ENCODE measurements at places on chromosomes 1 and 21.

- DNase-seq: no peak
Observed at GRCh38 chr1:14741532-14741931, 143.0 kb downstream of the KAZN start.

- DNase-seq: no peak
Observed at GRCh38 chr1:94855307-94855700, 35.1 kb downstream of the SLC44A3 start.

DNA sequence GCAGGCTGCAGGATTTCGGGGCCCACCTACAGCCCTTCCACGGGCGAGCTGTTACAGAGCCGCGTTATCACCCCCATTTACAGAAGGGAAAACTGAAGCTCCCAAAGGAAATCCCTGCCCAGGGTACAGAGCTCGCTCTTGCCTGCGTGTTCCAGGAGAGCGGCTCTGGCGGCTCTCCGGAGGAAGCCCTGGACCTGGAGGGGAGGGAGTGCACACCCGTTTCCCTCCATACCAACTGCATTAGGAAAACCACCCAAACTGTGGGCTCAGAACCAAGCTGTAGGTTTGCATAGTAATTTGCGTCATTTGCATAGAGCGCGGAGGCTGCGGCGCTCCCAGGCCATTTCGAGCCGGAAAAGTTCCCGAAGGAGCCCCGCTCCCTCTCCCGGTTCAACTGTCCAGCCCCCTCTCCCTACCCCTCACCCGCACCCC is 24.7 kb upstream of the ADGRB2 start:
- peak; percentile 27 for DNase-seq

GRCh38 chr1:11031624-11032262 is 15.3 kb downstream of the MASP2 start:
- no peak for DNase-seq

- DNase-seq: no peak
Observed at GRCh38 chr1:31732343-31732742, 28.5 kb upstream of the COL16A1 start.

GRCh38 chr1:155017946-155018316 is 15.3 kb downstream of the ZBTB7B start:
- no peak for DNase-seq

DNA sequence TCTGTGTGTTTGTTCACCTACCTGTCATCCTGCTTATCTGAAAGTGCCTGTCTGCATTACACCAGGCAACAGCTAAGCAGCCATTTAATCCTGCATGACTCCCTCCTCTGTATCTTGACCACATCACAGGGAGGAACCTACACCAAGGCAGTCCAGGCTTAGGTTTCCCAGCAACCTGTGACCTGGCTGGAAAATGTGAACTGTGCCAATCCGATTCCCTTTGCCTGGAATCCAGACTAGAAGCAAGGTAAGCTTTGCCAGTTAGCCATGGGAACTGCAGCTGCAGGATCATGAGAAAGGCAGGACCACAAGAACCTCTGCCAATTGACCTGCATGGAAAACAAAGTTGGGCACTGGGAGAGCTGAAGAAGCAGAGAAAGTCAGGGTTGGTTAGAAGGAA is 6.3 kb upstream of the ATP1B1 start:
- DNase-seq: no peak

DNA sequence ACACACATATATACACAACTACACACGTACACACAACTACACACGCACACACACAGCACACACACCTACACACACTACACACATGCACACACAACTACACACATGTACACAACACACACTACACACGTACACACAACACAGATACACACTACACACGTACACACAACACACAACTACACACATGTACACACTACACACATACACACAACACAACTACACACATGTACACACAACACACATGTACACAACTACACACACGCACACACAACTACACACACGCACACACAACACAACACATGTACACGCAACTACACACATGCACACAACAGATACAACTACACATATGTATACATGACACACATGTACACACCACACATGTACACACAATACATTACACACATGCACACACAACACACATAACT is 318.1 kb downstream of the CAMTA1 start:
- DNase-seq: no peak

GRCh38 chr1:68970571-68970970 is 473.7 kb upstream of the DEPDC1 start:
- DNase-seq: no peak

DNA sequence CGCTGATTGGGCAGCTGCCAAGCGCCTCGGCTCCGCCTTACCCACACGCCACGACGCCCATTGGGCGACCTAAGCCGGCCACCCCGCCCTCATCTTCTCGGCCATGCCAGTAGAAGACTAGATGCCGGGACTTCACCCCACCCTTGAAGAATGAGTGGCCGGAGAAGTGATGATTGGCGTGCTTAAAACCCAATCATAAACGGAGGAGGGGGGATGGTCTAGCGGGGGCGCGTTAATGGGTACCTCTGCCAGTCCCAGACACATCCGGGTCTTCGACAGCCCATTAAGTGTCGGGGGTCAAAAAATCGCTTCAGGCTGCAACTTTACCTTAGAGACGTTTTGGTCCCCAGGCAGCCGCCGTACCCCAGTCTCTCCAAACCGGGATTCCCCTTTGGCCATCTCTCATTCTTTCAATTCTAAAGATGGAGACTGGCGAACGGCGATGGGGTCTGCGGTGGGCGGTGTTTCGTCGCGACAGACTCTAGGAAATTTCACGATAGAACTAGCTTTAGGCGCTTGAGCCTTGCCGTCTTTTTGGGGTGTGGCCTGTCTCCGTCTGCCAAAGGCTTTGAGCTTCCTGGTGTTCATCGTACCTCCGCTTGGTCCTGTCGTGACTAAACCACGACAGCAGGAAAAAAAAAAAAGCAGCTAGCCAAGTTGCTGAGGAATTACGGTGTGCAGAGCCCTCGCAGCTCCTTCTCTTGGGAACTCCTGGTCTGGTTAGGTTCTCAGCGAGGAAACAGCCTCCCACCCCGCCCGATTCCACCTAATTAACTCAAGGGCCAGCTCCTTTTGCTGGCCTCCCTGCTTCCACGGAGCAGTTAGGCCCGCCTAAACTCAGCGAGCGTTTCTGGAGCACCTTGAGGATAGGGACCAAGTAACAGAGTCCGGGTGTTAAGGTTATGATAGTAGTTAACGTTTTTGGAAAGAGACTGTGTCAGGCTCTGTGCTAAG is at the start of gene GATAD2B:
GATAD2B (minus strand) TSS at position 1 of the 954 bp plus-strand sequence. CDS start 94,625 bp downstream, outside the sequence.
- peak; percentile 93 for DNase-seq

DNA sequence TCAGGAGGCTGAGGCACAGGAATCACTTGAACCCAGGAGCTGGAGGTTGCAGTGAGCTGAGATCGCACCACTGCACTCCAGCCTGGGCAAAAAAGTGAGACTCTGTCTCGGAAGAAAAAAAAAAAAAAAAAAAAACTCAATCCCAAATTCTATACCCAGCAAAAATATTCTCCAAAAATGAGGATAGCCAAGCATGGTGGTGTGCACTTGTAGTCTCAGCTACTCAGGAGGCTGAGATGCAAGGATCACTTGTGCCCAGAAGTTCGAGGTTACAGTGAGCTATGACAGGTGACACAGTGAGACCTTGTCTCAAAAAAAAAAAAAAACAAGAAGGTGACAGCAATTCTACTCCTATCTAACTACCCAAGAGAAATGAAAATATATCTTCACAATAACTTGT is 6.4 kb downstream of the TMEM50B start:
- no peak for DNase-seq

GRCh38 chr1:91450260-91450659 is 45.6 kb upstream of the HFM1 start:
- no peak for DNase-seq

DNA sequence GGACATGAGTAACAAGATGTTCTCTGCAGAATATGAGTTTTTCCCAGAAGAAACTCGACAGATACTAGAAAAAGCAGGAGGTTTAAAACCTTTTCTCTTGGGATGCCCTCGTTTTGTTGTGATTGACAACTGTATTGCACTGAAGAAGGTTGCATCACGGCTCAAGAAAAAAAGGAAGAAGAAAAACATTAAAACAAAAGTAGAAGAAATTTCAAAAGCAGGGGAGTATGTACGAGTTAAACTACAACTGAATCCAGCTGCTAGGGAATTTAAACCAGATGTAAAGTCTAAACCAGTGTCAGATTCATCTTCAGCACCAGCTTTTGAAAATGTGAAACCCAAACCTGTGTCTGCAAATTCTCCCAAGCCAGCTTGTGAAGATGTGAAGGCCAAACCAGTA is 92.5 kb downstream of the TTC3 start:
- no peak for DNase-seq

DNA sequence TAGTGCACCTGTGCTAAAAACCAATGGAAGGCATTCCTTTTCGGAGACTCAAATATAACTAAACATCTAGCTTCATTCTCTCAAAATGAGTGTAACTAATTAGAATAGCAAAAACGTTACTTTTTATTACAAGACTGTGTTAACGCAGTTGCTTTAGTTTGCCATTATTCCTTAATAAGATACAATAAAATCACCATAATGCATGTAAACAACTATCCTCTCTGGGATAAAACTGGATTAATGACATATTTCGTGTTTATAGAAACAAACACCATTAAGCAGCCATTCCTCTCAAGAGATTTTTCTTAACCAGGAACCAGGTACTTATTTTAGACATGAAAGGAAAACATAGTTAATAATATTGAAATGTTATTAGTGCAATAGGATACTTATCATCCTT is 512.8 kb upstream of the B3GALT2 start:
- no peak for DNase-seq

DNA sequence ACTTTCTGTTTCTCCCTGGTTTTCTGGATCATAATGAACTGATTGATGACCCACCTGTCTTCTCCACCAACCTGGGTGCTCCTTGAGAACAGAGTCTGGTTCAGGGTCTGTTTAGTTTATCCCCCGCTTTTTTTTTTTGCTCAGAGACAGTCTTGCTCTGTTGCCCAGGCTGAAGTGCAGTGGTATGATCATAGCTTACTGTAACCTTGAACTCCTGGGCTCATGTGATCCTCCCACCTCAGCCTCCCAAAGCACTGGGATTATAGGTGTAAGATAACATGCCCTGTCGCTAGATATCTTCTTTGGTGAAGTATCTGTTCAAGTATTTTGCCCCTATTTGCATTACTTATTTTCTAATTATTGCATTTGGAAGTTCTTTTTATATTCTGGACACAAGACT is 30.2 kb upstream of the CITED4 start:
- no peak for DNase-seq

Measured in stimulated activated CD4-positive, alpha-beta T cell treated with anti-CD3 and anti-CD28 coated beads, TNF-alpha, amount 100 ng/mL, for 24 hours (primary cell).